ENCODE measurements at places on chromosomes 5 and 9.

- DNase-seq: no peak
Observed at GRCh38 chr9:117121316-117121715, 293.5 kb downstream of the ASTN2 start.

- no peak for DNase-seq
Observed at GRCh38 chr5:151683986-151684588, 2.6 kb downstream of the SPARC start.

DNA sequence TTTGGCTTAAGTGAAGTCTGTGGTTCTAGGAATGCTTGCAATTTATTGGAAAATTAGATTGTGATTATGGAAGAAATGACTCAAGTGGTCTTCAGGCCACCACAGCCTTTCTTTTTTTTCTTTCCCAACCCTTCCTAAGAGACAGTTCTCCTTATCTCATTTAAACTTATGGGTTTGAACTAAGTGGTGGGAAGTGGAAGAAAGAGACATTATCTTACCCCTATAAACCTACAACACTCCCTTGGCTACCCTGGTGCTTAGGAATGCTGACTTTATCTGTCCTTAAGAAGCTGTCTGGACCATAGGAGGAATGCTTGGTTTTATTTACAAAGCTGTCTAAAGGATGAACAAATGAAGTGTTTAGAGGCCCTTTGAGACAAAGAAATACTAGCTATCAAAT, 5.1 kb upstream of the ERAP1 start:
- no peak for DNase-seq

GRCh38 chr9:69932901-69933300, 110.7 kb upstream of the MAMDC2 start:
- no peak for DNase-seq

DNA sequence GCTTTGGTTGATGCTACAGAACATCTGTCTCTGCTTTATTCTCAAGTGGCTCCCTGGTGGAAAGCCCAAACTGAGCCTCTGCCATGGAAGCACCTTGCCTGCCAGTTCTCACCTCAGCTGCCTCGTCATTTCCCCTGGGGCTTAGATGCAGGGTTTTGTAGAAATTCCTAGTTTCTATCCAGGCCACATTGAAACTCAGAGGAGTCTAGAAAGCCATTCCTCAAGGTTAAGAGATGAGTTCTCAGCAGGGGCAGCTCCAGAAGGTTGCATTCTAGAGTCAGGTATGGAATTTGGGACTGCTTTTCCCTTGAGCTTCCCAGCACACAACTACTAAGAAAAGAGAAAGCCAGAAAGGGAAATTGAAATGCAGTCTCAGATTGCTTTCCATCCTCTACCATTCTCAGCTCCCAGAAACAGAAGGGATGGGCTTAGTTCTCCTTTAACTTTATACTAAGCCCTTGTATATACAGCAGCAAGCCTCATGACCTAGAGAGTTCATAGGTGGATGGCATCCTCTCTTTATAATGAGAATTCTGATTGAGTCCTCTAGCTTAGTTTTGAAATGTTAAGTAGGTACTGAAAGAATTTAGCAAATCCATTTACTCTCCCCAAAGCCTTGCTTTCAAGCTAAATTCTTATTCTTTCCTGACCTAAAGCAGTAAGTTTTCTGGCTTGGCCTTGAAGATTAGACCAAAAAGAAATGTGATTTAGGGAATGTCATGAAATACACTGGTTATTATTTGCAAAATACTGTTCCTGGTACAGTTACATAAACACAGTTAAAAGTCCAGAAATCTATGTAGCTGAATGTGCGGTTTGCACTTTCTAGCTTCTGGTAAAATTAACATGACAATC, 66.0 kb upstream of the MEF2C start:
- no peak for DNase-seq

- DNase-seq: no peak
Observed at GRCh38 chr9:112831969-112832368, 58.7 kb downstream of the SLC46A2 start.

DNA sequence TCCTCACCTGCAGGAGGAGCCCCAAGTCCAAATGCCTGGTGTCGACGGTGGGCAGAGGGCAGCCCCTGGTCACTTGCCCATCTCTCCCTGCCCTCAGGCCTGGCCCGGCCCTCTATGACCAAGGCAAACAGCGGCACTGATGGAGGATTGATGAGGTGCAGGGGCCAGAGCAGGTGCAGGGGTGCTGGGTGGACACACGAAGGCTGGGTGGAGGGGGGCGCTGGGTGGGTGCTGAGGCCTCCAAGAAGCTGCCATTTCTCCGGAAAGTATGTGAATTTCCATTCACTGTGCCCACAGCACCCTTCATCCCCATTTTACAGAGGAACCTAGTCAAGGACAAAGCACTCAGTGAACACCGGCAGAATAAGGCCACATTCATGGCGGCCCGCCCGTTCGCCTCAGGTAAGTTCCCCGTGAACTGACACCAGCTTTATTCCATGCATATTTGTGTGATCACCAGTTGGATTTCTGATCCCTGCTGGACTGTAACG, 143.8 kb upstream of the PPP1R26 start:
- no peak for DNase-seq

- DNase-seq: no peak
Observed at GRCh38 chr5:37685816-37686215, 154.0 kb downstream of the GDNF start.

DNA sequence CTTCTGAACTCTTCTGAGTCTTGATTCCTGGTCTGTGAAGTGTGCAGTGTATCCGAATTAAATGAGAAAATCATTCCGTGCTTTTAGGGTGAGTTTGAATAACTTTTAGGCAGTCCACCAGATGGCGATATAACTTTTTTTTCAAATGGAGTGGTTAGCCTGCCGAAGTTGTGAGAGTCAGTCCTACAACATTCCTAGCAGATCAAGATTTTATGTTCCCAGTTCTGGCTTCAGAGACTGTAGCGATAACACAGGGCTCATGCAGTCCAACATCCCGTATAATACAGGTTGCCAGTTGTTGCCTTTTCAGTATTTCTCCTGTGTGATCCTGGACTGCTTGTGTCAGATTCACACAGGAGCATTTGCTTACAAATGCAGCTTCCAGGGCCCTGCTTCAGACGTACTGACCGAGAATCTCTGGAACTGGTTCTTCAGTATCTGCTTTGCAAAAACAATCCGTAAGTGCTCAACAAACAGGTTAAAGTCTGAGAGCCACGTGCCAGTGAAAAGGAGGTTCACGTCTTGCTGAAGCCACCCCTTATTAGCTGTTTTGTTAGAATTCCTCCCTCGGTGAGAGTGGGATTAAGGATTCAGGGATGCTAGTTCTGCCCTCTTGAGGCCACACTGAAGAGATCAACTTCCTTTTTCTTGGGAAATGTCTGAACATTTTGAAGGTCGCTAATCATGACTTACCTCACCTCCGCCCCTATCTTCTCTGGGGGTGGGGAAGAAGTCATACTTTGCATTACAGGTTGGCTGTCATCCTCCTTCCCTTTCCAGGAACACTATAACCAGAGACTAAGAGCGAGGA, 22.8 kb downstream of the SMIM3 start:
- no peak for DNase-seq

GRCh38 chr9:6959270-6960000, 201.7 kb downstream of the KDM4C start:
- no peak for DNase-seq

- no peak for DNase-seq
Observed at GRCh38 chr5:148970876-148971275, 92.0 kb downstream of the SH3TC2 start.

DNA sequence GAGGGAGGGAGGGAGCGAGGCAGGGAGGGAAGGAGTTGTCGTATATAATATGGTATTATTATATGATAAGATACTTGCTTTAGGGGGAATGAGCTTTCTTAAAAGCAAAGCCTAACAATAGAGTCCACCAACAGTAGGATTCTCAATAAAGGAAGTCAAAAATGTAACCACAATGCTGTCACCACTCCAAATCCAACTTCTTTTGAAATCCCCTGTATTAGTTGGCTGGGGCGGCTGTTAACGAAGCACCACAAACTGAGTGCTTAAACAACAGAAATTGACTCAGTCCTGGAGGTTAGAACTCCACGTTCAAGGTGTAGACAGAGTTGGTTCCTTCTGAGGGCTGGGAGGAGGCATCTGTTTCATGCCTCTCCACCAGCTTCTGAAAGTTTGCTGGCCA, 23.1 kb downstream of the GAS1 start:
- DNase-seq: no peak

DNA sequence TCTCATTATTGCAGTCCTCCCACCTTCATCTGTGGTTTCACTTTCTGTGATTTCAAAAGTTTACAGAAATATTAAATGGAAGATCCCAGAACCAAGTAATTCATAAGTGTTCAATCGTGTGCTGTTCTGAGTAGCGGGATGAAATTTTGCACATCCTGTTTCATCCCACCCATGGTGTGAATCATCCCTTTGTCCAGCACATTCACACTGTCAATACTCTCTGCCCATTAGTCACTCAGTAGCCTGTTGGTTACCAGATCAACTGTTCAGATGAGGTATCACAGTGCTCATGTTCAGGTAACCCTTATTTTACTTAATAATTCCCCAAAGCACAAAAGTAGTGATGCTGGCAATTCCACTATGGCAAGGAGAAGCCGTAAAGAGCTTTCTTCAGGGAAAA, 26.8 kb downstream of the FAM81B start:
- no peak for DNase-seq

DNA sequence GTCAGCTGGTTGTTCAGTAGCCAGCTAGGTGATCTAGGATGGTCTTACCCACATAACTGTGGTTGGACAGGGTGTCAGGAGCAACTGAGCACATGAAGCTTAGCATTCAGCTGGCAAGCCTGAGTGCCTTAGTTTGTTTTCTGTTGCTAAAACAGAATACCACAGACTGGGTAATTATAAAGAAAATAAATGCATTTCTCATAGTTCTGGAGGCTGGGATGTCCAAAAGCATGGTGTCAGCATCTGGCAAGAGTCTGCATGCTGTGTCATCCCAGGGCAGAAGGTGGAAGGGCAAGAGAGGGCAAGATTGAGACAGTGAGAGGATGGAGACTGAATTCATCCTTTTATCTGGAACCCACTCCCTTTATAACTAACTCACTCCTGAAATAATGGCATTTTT, 921.5 kb downstream of the TLE4 start:
- DNase-seq: no peak

DNA sequence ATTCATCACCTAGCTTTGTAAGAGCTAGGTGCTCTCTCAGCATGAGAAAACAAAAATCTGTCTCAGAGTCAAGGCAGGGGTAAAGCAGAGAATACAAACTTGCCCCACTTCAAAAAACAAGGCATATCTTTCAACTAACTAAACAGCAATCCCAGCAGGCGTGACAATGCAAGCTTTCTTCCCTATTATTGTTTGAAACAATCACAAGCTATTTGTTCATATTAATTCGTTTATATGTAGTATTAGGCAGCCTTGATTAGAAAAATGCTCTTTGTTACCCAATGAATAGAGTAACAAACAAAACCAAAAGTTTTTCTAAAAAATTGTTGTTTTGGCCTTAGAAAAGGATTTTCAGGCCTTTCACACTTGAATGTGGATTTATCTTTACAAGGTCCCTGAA, 71.1 kb downstream of the LPAR1 start:
- no peak for DNase-seq

GRCh38 chr5:135565266-135565665, 13.5 kb downstream of the CXCL14 start:
- no peak for DNase-seq

GRCh38 chr5:143865426-143866025, 53.6 kb downstream of the HMHB1 start:
- no peak for DNase-seq

- DNase-seq: no peak
Observed at GRCh38 chr9:129487658-129488483, 133.0 kb downstream of the C9orf50 start.

DNA sequence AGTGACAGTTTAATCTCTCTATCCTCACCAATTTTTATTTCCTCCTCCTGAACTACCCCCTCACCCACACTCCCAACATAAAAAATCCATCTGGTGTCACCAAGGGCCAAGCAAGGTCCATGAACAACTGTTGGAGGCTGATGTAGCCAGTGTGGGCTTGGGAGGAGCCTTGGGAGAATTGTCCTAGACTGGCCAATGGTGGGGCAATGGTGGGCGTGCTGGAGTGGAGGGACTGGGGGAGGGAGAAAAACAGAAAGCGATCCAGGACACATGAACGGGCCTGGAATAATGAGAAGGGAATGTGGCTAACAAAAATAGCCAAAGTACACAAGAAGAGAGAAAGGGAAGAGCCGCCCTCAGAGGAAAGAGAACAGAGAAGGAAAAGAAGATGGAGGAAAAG, 272.6 kb downstream of the ENC1 start:
- no peak for DNase-seq

GRCh38 chr5:38883842-38884241, 38.0 kb downstream of the OSMR start:
- no peak for DNase-seq

- DNase-seq: no peak
Observed at GRCh38 chr5:77882670-77883257, 106.6 kb upstream of the TBCA start.

GRCh38 chr9:88197781-88198340, 59.6 kb upstream of the SPATA31C2 start:
- no peak for DNase-seq

GRCh38 chr9:36551129-36551528, 21.6 kb upstream of the MELK start:
- DNase-seq: no peak

- DNase-seq: no peak
Observed at GRCh38 chr9:135081264-135081660, 6.2 kb upstream of the OLFM1 start.

DNA sequence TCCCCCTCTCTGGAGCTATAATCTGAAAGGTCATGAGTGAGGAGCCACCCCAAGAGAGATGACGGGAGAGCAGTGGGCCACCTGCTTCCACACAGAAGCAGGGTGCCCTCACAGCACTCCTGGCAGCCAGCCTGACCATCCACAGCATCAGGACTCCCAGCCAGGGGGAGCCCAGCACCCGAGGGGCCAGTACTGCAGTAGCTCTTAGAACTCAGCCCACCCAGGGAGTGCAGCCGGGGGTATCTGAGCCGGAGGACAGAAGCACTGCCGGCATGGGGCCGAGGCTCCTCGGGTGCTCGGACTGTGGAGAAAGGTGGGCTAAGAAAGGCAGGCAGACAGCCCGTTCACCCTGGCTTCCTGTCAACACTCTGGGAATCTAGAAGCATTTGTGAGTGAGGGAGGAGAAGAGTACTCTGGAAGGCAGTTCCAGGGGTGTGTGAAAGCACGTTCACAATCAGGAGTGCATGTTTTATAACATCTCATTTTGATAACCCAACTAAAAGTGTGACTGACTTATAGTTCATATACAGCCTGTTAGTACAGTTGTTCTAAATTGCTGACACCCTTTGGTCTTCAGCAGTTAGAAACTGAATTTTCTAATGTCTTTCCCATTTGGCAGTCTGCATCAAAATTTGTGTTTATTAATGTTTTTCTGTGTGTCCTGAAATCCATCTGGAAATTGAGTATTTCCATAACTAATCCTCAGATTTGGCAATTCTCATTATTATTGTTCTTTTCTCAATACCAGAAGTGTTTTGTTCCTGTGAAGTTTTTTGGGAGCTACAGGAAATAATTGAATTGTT, 25.9 kb upstream of the ASPN start:
- no peak for DNase-seq

Measured in stimulated activated CD4-positive, alpha-beta T cell treated with anti-CD3 and anti-CD28 coated beads, Interleukin-1b, Interleukin-23, amount 100 ng/mL, for 1 hour (primary cell).